ENCODE measurements at places on chromosomes 7 and 10.

DNA sequence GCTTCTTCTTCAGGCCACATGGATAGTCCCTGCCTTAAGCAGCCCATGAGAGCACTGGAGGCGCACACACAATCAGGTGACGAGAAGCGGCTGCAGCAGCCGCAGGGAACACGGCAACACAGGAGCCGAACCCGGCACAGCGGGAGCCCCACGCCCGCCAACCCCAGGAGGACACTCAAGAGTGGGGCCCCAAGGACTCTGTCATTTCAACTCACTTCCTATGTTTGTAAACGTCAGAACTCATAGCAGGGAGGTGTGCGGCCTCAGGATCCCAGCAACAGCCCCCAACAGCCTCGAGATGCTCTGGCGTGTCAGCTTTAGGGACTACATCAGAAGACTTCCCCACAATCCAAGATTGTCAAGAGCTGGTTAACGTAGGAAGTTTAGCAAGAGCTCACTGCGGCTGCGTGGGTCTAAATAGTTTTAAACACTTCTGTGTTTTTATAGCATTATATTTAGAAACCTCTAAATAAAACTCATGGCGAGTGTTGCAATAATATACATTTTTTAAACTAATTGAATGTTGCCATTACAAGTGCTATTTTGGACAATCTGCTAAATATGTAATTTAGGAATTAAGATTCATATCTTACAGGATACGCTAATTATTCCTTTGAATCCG lies 123.4 kb downstream of the MAD1L1 start:
- no peak for DNase-seq

DNA sequence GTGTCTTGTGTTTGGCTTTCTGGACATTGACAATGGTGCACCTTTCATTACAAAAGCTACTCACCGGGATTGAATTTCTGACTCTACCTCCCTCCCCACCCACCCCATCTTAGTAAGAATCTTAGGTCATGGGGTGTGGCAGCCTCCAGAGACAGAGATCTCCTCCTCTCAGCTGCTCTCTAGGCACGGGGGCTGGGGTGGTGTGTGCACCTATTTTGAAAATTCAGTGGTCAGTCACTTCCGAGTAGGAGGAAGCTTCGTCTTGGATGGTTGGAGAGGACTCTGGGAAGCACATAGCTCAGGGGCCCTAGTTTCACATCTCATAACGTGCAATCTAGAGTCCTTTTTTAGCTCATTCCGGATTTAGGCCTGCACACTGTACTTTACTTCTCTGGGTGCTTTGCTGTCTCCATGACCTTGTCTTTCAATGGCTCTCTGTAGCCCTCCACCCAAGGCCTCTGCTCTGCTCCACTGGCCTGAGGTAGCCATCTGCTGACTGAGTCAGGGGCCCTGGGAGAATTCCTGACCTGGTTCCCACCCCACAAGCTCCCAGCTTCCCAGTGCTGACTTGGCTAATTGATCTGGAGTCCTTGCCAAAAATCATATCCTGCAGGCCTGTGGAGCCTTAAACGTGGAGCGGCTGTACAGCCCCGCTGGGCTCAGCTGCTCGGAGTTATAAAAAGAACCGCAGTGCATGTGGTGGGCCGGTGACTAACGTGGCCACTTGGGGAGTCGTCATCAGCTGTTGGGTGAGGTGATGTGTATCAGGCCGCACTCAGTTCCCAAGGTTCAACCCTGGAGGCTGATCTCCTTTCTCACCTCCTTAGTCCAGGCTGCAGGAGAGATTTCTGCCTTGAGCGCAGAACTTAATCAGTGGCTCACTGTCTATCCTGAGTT lies 19.3 kb upstream of the ADAMTS14 start:
- no peak for DNase-seq

DNA sequence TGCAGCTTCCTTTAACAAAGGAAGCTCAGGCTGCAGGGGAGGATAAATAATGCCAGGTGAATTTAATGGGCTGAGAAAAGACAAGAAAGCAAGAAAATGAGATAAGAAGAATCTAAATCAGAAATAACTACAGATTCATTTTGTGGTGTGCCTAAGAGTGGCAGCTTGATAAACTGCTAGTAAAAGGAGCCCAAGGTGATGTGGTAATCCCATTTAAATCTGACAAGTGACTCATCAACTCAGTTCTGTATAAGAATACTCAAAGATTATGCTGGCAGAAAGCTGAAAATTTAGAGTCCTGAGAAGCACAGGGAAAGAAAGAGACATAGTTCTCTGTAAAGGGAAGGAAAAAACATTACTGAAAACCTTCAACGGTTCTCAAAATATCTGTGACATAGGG lies 109.4 kb upstream of the PDE1C start:
- DNase-seq, result no peak

DNA sequence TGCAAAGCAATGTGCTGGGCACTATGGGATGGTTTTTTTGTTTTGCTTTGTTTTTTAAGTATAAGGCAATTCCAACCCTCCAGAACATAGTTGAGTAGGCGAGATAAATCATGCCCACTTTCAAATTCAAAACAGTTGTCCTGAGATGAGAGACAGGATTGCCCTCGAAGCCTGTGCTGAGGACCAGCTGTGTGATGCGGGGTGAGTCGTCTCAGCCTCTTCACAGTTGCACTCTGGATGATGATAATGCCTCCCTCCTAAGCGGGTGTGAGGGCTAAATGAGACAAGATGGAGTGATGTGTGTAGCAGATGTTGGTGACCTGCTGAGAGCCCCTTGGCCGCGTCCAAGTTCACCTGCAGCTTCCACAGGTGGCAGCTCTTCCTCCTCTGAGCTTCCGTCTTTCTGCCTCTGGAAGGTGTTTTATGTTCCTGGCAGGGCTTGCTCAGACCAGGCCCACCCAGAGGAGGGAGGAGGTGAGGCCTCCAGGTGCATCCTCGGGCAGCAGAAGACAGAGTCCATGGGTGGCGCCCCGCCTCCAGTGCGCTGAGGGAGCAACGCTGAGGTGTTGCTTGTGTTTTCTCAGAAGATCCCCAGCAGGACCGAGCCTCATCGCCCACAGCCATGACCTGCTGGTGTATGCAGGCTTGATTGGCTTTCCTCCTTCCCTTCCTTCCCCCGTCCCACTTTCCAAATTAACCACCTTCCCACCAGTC lies 30.6 kb downstream of the ECHDC3 start:
- DNase-seq, result no peak

GRCh38 chr7:96322373-96322695 lies 436 bp upstream of the SLC25A13 start:
- no peak for DNase-seq

DNA sequence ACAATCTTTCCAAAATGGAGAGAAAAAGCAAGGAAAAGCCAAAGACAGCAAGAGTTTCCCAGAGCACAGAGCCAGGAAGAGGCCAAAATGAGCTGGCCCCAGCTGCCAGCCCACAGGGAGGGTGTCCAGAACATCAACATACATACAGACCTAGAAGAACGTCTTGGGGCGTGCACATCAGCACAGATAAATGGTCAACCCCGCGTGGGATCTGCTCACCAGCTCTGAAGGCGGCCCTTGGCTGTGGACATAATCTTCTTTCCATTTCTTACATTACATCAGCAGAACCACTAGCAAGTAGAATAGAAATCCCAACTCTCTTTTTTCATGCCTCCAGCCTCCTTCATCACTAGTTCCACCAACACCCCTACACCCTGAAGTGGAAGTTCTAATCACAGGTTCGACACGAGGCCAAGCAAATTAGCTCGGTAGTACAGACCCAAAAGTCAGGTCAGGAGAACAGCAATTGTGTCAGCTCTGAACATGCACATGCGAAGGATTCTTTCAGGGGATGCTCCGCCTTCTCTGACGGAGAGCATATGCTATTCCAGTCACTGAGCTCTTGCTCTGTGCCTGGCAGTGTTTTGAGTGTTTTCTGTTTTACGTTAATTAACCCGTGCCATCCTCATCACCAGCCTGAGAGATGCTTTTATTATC lies 16.4 kb downstream of the SH3PXD2A start:
- no peak for DNase-seq
